Upper lobe of right lung (tissue), 1 donor: ENCODE measurements at places on chromosomes 3 and 15. TPM values are rescaled to one million over a fixed set of nuclear protein-coding genes. Genes with fewer than 3 reads are reported as not detected.

- DNase-seq: no peak
Measured at GRCh38 chr3:4928277-4928789, 50.9 kb upstream of the BHLHE40 start.

- no peak for DNase-seq
Measured at GRCh38 chr3:6747017-6747416, 113.9 kb upstream of the GRM7 start.

DNA sequence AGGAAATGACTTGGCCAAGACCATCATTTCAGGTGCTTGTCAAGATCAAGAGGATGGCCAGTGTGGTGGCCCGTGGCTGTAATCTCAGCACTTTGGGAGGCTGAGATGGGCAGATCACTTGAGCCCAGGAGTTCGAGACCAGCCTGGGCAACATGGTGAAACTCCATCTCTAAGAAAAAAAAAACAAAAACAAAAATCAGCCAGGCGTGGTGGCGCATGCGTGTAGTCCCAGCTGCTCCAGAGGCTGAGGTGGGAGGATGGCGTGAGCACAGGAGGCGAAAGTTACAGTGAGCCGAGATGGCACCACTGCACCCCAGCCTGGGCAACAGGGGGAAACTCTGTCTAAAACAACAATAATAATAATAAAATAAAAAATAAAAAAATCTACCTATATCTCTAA lies 15.0 kb downstream of the CRABP1 start:
- DNase-seq: no peak

GRCh38 chr15:64023220-64023619 lies 23.1 kb downstream of the DAPK2 start:
- DNase-seq: no peak

GRCh38 chr3:115968871-115969270 lies 345.6 kb downstream of the GAP43 start:
- DNase-seq: no peak

- DNase-seq: no peak
Measured at GRCh38 chr15:79904271-79904670, 7.5 kb upstream of the MTHFS start.

- no peak for DNase-seq
Measured at GRCh38 chr3:99909714-99910495, 92.2 kb downstream of the CMSS1 start.

DNA sequence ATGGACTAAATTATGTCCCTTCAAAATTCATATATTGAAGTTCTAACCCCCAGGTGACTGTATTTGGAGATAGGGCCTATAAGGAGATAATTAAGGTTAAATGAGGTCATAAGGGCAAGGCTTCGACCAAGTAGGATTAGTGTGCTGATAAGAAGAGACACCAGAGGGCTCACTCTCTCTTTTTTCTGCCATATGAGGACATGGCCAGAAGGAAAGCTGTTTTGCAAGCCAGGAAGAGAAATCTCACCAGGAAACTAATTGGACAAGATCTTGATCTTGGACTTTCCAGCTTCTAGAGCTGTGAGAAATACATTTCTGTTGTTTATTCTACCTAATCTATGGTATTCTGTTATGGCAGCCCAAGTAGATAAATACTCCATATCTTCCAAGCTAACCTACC lies 503.6 kb upstream of the NAALADL2 start:
- no peak for DNase-seq

- DNase-seq: no peak
Measured at GRCh38 chr3:197432384-197433127, 123.2 kb downstream of the BDH1 start.

DNA sequence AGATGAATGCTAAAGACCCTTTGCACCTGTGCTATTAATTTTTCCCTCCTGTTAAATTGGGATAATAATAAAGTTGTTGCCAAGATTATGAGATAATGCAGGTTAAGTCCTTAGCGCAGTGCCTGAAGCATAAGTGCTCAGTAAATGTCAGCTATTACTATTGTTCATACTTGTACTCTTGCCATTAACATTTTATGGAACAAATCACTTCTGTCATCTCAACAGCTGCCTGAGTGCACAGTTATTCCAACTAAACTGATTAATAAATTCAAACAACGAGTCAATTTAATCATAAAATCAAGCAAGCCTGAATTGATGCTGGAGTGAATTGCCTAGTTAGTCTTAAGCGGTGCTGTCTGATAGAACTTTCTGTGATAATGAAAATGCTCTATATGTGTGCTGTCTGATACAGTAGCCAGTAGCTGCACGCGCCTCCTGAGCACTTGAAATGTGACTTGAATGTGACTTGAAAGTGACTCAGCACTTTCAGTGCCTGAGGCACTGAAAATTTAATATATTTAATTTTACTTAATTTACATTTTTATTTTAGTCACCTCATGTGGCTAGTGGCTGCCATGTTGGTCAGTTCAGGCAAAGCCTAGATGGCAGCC lies 198.7 kb upstream of the PFN2 start:
- DNase-seq: no peak

FOXB1 gene
- not detected for total RNA-seq

KBTBD13 gene
- total RNA-seq: not detected
